ENCODE measurements at places on chromosomes 16 and 17.

- no peak for DNase-seq
Measured at GRCh38 chr16:85534536-85535351, 78.4 kb upstream of the GSE1 start.

DNA sequence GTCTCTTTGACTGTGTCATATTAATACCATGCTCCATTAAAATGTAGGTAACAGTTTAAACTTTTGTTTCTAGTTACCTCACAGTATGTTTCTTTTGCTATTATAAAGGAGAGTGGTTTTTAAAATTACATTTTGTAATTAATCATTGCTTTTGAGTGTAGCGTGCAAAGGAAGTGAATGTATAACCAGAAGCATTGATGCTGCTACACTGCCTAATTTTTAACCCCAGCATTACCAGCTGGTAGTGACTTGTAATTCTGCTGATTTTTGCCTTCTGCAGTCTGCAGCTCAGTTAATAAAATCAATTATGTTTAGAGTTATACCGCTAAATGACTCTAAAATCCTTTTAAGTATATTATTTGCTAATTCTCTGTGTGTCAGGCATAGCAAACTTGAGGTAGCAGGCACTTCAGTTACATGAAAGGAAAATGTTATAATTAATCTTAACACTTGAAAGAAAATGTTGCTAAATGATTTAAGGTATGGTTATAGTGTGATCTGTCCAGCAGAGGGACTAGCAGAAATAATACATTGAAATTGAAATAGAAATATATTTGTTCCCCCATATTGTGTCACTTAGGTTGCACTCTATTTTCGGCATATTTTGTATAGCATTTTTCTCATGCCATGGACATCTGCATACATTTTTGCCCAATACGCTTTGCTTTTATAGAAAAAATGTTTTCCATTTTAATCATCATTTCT is 388.5 kb downstream of the CNTNAP4 start:
- DNase-seq = no peak

- DNase-seq = no peak
Measured at GRCh38 chr16:53773881-53774280, 69.9 kb downstream of the FTO start.

GRCh38 chr17:7830616-7831015 is 3.4 kb upstream of the KDM6B start:
- DNase-seq = no peak

DNA sequence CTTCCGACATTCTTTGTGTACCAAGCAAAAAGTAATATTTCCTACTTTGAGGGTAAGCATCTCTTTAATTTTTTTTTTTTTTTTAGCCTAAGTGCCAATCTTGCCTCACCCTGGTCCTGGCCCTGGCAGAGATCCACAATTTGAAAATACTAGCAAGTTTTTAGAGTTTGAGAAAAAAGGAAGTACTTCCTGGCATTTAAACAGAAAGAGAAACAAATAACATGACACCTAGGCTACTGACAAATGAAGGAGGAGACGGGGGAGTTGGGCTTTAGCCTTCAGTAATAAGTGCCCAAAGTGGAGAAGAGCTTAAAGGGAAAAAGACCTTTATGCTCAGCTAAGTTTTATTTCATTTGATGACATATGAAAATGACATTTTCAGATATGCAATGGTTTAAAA is 92.8 kb downstream of the HS3ST3A1 start:
- no peak for DNase-seq
